Fibroblast of skin of right biceps (primary cell): ENCODE measurements at places on chromosomes 3 and 15.

DNA sequence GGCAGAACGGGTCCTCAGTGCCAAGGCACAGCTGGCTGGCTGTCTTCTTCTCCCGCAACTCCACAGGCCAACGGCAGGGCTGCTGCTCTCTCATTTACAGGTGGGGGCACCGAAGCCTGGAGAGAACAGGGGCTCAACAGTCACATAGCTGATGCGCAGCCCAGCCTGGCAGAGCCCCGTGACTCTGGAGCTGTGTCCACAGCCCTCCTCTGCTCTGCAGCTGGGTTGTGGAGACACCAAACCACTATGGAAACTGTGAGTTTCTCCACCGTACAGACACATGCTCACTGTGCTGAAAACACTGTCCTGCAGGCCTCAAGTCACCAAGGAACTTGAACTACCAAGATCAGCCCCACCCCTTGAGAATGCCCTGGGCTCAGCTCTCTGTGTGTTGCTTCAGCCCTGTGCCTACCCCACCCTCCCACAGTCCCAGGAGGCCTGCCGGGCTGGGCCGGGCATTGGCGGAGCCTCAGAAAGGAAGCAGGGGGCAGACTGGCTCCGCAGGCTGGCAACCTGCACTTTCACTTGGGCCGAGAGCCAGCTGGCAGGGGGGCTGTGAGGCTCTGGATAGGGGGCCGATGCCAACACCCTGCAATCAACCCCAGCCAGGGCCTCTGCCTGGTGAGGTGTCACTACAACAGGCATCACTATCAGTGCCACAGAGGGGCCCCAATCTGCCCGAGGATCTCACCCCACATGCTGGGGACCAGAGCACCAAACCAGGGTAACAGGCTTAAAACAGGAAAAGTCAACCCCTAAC lies 113.7 kb upstream of the RPL32 start:
- no peak for DNase-seq

GRCh38 chr3:20480786-20481365 lies 294.9 kb upstream of the SGO1 start:
- DNase-seq: peak; percentile 43

DNA sequence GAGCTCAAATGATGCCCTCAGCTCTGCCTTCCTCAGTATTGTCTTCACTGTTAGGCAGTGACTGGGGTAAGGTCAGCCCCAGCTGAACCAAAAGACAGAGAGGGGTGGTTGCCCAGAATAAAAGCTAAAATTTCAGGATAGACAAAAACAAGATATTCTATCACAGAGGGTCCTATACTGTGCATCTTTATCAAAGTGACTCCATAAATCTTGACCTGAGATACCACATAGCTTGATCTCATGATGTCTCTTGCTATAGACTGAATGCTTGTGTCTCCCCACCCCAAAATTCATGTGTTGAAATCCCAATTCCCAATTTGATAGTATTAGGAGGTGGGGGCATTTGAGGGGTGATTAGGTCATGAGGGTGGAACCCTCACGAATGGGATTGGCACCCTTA lies 30.4 kb downstream of the EIF1B start:
- DNase-seq: no peak

DNA sequence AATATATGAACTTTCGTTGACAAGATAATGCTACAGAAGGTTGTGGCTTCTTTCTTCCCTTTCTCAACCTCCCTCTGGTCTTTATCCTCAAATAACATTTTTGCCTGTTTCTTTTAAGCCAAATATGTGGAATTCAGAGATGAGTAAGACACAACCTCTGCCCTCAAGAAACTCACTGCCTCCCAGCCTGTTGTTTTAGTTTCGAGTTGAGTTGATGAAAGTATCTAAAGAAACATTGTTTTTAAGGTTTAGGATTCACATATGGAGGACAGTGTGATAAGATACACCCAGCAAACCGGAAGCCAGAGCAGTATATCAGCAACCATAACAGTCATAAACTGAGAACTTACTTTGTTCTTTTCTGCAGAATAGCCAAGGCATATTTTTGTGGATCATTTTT lies 218.6 kb downstream of the THSD4 start:
- DNase-seq: peak; percentile 76

DNA sequence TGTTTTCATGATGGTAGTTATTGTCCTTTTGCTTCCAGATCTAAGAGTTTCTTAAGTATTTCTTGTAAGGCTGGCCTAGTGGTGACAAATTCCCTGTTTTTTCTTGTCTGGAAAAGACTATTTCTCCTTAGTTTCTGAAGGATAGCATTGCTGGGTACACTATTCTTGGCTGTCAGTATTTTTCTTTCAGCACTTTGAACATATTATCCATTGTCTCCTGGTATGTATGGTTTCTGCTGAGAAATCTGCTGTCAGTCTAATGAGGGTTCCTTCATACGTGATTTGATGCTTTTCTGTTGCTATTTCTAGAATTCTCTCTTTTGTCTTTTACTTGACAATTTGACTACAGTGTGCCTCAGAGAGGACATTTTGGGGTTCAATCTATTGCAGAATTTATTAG lies 134.3 kb downstream of the CGGBP1 start:
- no peak for DNase-seq
